ENCODE measurements at places on chromosomes 12 and 14. TPM values are rescaled to one million over a fixed set of nuclear protein-coding genes. Genes with fewer than 3 reads are reported as not detected.

Gene TAS2R9
- total RNA-seq = not detected

Gene KRT72
- not detected for total RNA-seq

Gene SMIM41
- 50.8 TPM for total RNA-seq

Gene RNF212B
- total RNA-seq = not detected

Gene DPPA3
- not detected for total RNA-seq

Gene RND1
- 3.4 TPM for total RNA-seq

Gene KRT75
- total RNA-seq = not detected

Gene C14orf39
- total RNA-seq = 0.78 TPM

Gene IL31
- not detected for total RNA-seq

Gene VDR
- total RNA-seq = 3.7 TPM

Gene ETFBKMT
- 1.9 TPM for total RNA-seq

Gene KSR2
- total RNA-seq = not detected

Gene WDHD1
- 8.2 TPM for total RNA-seq

Gene GPRC5D
- not detected for total RNA-seq

Gene TDRD9
- total RNA-seq = not detected

Gene ATXN3
- 11.1 TPM for total RNA-seq

Gene GLIPR1L2
- 0.13 TPM for total RNA-seq

Measured in epithelial cell of alveolus of lung (primary cell).